Naive thymus-derived CD8-positive, alpha-beta T cell (primary cell): ENCODE measurements at places on chromosomes 6 and 20.

GRCh38 chr20:4084721-4085120 lies 69.4 kb upstream of the RNF24 start:
- no peaks in the 10 kb centered on the region for H3K27me3 ChIP-seq
- peak overlapping the region; percentile 74 for H3K27ac ChIP-seq
- no peaks in the 10 kb centered on the region for H3K36me3 ChIP-seq
- H3K4me3 ChIP-seq = no peak overlapping the region
- H3K4me1 ChIP-seq = peaks cover 43% of the 10 kb centered on the region

DNA sequence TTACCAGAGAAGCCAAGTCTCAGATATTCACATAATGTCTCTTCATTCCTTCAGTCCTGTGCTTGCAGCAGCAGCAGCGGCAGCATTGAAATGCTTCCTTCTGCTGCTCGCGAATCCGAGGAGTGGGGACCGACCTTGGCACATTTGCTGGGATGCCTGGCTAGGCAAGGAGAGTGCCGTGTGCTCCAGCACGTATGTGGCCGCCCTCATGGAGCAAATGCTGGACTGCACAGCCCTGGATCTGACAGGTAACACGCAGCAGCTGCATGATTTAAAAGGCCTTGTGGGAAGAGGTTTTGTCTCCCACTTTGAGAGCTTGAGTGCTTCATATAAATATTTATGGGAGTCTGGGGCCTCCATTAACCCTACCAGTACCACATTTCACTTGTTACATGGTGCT lies 9.9 kb downstream of the MAFB start:
- H3K27ac ChIP-seq = no peak overlapping the region
- peaks cover 70% of the 10 kb centered on the region for H3K27me3 ChIP-seq
- no peak overlapping the region for H3K4me3 ChIP-seq
- peaks cover 7% of the 10 kb centered on the region for H3K4me1 ChIP-seq
- DNase-seq = no peak

GRCh38 chr20:63259734-63260460 lies 5.6 kb upstream of the NKAIN4 start:
- peaks cover 12% of the 10 kb centered on the region for H3K4me1 ChIP-seq
- H3K36me3 ChIP-seq = no peaks in the 10 kb centered on the region
- H3K27me3 ChIP-seq = peaks cover 10% of the 10 kb centered on the region
- no peak overlapping the region for H3K4me3 ChIP-seq

- H3K36me3 ChIP-seq = no peaks in the 10 kb centered on the region
- no peak overlapping the region for H3K27ac ChIP-seq
- no peaks in the 10 kb centered on the region for H3K27me3 ChIP-seq
- peaks cover under 1% of the 10 kb centered on the region for H3K4me1 ChIP-seq
- H3K4me3 ChIP-seq = no peak overlapping the region
Observed at GRCh38 chr6:142738035-142738396, 207.0 kb downstream of the HIVEP2 start.

GRCh38 chr6:155521719-155522118 lies 66.1 kb upstream of the NOX3 start:
- DNase-seq = no peak
- no peaks in the 10 kb centered on the region for H3K27me3 ChIP-seq
- H3K36me3 ChIP-seq = no peaks in the 10 kb centered on the region
- no peak overlapping the region for H3K27ac ChIP-seq
- H3K4me3 ChIP-seq = no peak overlapping the region

GRCh38 chr6:135922174-135922573 lies 70.7 kb downstream of the PDE7B start:
- H3K4me3 ChIP-seq = no peak overlapping the region

DNA sequence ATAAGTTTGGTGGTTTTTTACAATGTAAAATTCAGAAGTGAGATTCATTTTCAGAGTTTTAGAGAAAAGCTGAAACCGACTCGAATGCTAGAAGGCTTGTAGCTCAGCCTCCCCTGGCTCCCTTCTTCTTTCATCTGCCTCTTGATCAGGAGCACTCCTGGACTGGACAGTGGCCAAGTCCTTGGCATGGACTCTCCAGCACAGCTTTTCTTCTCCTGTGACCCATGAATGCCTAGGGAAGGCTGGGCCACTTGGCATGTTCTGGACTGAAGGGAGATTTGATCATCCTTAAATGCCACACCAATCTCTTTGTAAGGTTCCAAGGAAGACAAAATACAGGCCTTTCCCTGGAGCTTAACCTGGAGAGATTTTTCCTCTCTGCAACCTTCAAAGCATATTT lies 384.0 kb upstream of the SASH1 start:
- no peak for DNase-seq
- H3K4me3 ChIP-seq = no peak overlapping the region
- no peak overlapping the region for H3K27ac ChIP-seq
- H3K4me1 ChIP-seq = no peaks in the 10 kb centered on the region
- H3K36me3 ChIP-seq = no peaks in the 10 kb centered on the region

GRCh38 chr20:61304750-61305149 lies 52.7 kb downstream of the CDH4 start:
- DNase-seq = no peak
- H3K4me3 ChIP-seq = no peak overlapping the region
- no peaks in the 10 kb centered on the region for H3K36me3 ChIP-seq
- no peaks in the 10 kb centered on the region for H3K4me1 ChIP-seq
- H3K27ac ChIP-seq = no peak overlapping the region

DNA sequence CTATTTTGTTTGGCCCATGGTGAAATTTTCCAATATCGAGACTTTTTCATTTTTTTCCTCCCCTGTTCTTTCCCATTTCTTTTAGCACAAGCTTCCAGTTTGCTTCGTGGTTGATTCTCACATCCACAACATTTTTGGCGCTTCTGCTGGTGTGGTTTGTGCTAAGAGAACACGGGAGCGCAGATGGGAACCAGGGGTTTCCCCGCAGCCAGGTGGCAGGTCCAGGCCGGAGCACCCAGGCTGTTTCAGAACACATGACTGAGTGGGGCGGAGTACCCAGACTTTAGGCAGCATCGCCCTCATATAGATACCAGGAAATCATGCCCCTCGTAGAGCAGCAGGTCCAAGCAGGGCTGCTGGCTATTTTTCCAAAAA lies 58.0 kb downstream of the SYTL3 start:
- peaks cover 31% of the 10 kb centered on the region for H3K36me3 ChIP-seq
- no peak overlapping the region for H3K27ac ChIP-seq
- peaks cover 9% of the 10 kb centered on the region for H3K4me1 ChIP-seq
- no peak overlapping the region for H3K4me3 ChIP-seq
- no peak for DNase-seq

GRCh38 chr20:2000285-2000684 lies 6.4 kb upstream of the PDYN start:
- no peak overlapping the region for H3K4me3 ChIP-seq
- no peak for DNase-seq
- H3K4me1 ChIP-seq = no peaks in the 10 kb centered on the region

DNA sequence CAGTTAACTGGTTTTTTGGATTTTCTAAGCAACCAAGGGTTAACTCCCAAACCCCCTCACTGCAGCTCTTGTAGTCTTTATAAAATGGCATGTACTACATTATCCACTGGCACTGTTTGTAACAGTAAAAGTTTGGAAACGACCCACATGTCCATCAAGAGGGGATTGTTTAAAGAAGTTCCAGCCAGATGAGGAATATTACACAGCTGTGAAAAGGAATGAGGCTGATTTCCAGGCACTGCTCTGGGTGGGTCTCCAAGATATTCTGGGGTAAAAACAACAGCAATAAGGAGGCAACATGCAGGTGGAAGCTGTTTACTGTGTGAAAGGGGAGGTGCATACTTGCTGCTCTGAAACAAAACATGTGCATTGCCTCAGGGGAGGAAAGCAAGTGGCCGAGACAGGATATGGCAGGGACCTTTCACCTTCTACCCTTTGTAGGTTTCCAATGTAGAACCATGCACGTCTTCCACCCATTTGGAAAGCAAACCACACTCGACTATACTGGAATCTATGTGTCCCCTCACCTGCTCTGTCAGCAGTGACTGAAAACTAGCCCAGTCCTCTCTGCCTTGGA lies 51.9 kb downstream of the GRM4 start:
- H3K27ac ChIP-seq = no peak overlapping the region
- H3K4me3 ChIP-seq = no peak overlapping the region
- no peaks in the 10 kb centered on the region for H3K36me3 ChIP-seq
- H3K27me3 ChIP-seq = peaks cover 26% of the 10 kb centered on the region

GRCh38 chr6:149166747-149167146 lies 150.8 kb upstream of the TAB2 start:
- peak overlapping the region; percentile 65 for H3K27ac ChIP-seq
- no peaks in the 10 kb centered on the region for H3K36me3 ChIP-seq
- peaks cover 39% of the 10 kb centered on the region for H3K4me1 ChIP-seq
- H3K27me3 ChIP-seq = no peaks in the 10 kb centered on the region
- peak overlapping the region; percentile 48 for H3K4me3 ChIP-seq

DNA sequence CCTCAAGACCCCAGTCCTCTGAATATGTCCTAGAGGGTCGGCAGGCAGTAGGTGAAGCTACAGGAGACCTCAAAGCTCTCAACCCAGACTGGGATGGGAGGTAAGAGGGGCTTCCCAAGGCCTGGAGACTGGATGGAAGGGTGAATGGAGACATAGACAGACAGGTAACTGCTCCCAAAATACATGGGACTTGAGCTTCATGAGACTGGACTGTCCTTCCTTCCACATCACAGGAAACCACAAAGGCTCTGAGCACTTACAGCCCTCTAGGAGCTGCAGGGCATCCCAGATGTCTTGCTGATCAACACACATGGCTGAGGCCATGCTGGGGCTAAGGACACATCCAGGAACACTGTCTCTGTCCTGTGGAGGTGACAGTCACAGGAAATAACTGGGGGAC lies 11.6 kb downstream of the HSPA12B start:
- H3K27me3 ChIP-seq = no peaks in the 10 kb centered on the region
- H3K36me3 ChIP-seq = no peaks in the 10 kb centered on the region
- no peak overlapping the region for H3K27ac ChIP-seq
- DNase-seq = no peak
- no peak overlapping the region for H3K4me3 ChIP-seq
- H3K4me1 ChIP-seq = peaks cover 15% of the 10 kb centered on the region

DNA sequence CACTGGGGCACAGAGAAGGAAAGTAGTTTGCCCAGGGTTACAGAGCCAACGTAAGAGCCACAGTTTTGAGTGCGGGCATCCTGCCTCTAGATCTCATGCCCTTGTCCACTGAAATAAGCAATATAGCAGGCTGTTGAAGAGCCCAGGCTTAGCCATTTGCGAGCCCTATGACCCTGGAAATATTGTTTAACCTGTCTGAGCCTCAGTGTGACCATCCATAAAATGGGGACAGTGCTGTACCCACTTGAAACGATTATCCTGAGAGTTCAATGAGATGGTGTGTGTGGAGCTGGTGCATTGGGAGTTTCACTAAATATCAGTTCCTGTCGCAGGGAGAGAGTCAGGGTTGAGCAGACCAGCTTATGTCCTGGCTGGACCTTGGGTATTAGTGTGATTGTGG lies 173.1 kb upstream of the KCNG1 start:
- no peak for DNase-seq
- no peaks in the 10 kb centered on the region for H3K36me3 ChIP-seq
- H3K27ac ChIP-seq = no peak overlapping the region
- H3K4me3 ChIP-seq = no peak overlapping the region
- no peaks in the 10 kb centered on the region for H3K4me1 ChIP-seq
- peaks cover 31% of the 10 kb centered on the region for H3K27me3 ChIP-seq

- no peak overlapping the region for H3K27ac ChIP-seq
- no peak for DNase-seq
- H3K4me1 ChIP-seq = peaks cover 27% of the 10 kb centered on the region
- H3K4me3 ChIP-seq = no peak overlapping the region
Observed at GRCh38 chr20:1431158-1431557, 35.5 kb downstream of the NSFL1C start.

DNA sequence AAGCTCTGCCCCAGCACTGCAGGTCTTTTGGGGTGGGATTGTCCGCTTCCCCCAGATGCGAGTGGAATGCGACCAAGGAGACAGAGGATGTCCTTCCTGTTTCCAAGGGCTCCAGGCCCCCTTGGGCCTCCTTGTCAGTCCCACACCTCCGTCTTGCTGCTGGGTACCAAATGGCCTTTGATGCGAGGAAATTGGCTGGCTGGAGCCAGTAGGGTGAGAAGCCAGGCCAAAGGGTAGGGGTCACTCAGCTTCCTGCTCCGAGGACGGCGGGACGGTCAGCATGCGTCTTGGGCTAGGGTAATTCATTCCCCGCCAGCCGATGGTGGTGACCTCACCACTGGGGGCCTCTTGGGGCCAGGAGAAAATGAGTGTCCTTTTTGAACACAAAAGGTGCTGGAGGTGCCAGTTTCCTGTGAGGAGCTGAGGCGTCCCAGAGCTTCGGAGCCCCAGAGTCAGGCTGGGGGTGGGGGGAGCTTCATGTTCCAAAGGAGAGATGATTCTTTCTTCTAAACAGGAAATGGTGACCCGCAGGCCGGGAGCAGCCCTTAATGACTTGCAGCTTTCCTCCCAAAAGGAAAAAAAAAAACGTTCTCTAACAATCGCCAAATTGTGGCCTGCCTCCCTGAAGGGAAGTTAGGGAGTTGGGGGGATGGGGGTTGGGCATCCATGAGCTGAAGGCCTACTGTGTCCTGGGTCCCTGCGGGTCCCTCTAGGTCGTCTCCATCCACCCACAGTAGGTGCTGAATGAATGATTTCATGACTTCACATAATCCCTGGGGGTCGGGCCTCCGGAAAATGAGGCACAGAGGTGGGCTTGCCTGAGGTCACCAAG lies 6.7 kb downstream of the SNAI1 start:
- H3K4me3 ChIP-seq = no peak overlapping the region
- no peak for DNase-seq
- no peaks in the 10 kb centered on the region for H3K27me3 ChIP-seq
- H3K36me3 ChIP-seq = no peaks in the 10 kb centered on the region

DNA sequence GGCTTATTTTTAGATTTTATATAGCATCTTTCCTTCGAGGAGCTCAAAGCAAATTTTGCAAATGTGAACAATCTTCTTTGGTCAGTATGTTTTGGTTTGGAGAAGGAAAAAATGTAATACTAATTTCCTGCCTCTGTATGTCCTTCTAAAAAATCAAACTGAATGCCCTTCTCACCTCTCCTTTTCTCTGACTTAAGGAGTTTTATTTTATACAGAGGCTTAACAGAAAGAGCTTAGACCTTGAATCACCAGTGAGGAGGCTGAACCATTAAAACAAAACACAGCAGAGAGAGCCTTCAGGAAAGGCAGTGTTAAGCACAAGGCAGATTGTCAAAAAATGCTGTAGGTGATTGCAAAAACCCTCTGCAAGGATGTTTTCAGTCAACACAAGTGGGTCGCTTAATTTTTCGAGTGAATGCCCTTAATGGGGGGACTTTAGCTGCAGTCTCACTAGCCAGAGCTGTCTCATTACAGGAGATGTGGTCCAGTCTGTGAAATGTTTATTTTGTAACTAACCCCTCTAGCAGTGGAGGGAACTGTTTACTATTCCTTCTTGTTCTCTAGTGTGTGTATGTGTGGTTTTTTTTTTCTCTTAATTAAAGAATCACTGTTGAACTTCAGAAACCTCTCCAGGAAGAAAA lies 481.3 kb upstream of the CITED2 start:
- no peak overlapping the region for H3K4me3 ChIP-seq
- peaks cover 3% of the 10 kb centered on the region for H3K27me3 ChIP-seq
- no peak for DNase-seq

DNA sequence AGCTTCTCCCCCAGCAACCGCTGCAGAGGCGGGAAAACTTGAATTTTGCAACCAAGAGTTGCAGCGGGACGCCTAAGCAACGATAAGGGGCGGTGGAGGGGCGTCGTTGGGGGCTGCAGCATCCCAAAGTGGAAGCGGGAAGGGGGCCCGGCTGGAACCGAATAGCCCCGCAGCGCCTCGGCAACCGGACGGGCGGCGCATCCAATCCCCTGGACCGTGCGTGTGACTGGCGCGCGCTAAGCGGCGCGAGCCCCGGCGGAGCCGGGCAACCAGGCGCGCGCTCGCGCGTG lies 670 bp upstream of the PARD6B start:
- H3K27me3 ChIP-seq = no peaks in the 10 kb centered on the region
- peak overlapping the region; percentile 84 for H3K4me3 ChIP-seq
- DNase-seq = no peak
- peak overlapping the region; percentile 72 for H3K27ac ChIP-seq

- no peaks in the 10 kb centered on the region for H3K4me1 ChIP-seq
- DNase-seq = no peak
Observed at GRCh38 chr20:42747765-42748411, 441.8 kb downstream of the PTPRT start.
